Liver (tissue), 10 donors: ENCODE measurements at places on chromosomes 12 and 14. TPM values are rescaled to one million over a fixed set of nuclear protein-coding genes. Genes with fewer than 3 reads are reported as not detected.

Gene PZP
- total RNA-seq, result 0.05 TPM

Gene TMEM229B
- total RNA-seq, result 1.7 TPM

Gene ARPC3
- total RNA-seq, result 86.2 TPM

DNA sequence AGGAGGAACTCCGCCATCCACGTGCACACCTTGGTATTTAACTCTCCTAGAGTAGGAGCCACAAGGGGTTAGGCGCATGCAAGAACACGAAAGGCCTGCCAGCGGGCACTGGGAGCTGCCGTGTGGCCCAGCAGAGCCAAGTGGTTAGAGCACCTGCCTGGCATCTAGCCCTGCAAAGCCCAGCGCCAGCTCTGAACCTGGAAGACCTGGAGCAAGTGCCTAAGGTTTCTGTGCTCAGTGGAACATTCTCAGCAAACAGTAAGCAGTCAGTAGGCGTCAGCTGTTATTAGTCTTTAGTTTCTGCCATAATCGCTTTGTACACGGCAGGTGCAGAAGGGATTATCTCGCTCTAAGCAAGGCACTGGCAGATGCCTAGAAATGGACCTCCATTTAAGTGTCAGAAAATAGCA is 55.4 kb downstream of the SETD3 start:
- H3K36me3 ChIP-seq, result peaks cover 13% of the 10 kb centered on the region
- peaks cover 6% of the 10 kb centered on the region for H3K4me1 ChIP-seq

DNA sequence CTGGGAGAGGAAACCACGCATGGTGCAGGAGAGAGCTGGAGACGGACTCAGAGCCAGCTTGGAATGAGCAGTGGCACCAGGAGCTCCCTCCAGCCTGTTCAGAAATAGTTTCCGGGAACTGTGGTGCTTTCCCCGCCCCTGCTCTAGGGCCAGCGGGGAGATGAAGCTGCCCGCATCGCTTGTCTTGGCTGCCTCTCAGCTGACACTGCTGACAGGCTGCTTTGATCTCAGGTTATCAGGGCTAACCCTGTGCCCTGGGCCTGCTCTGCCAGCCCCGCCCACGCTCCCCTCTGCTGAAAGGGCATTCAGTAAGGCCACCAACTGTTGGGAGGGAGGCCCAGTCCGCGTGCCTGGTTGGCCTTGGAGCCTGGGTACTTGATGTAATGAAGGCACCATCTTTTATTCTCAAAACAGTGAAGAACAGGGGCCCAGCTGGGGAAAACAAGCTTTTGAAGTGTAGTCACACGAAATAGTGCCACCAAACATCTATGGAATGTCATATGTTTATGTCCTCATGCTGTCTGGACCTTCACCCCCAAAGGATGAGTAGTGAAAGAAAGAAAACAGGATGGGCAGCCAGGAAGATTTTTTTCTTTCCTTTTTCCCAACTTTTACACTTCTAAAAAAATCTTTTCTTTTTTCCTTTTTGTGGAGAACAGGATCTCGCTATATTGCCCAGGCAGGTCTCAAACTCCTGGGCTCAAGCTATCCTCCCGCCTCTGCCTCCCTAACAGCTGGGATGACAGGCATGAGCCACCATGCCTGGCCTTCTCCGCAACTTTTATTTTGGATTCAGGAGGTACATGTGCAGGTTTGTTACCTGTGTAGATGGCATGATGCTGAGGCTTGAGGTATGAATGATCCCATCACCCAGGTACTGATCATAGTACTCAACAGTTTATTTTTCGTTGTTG is 115.9 kb upstream of the TBX3 start:
- no peaks in the 10 kb centered on the region for H3K36me3 ChIP-seq
- no peak overlapping the region for H3K27ac ChIP-seq
- no peaks in the 10 kb centered on the region for H3K27me3 ChIP-seq
- DNase-seq, result peak; percentile 59
- H3K4me3 ChIP-seq, result no peak overlapping the region

DNA sequence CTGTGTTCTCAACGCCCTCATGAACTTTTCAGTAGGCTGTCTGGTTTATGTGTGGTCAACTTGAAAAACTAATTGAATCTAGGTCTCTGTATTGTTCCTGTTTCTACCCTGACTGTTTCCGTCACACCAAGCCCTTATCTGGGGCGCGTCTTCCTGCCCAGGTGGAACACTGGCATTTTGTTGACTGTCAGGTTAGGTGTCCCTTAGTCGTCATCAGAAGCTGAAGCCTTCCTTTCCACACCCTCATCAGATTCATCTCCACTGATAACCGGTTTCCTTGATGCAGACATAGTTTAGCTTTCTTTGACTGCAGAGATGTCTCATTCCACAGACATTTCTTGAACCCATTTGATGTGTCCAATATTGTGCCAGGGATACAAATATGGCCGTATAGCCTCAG is 96.5 kb downstream of the DUSP16 start:
- DNase-seq, result no peak
- no peaks in the 10 kb centered on the region for H3K36me3 ChIP-seq
- no peak overlapping the region for H3K27ac ChIP-seq
- H3K4me3 ChIP-seq, result no peak overlapping the region
- no peaks in the 10 kb centered on the region for H3K27me3 ChIP-seq
- no peaks in the 10 kb centered on the region for H3K4me1 ChIP-seq
